ENCODE measurements at places on chromosomes 7 and 10.
A peak's percentile ranks its signal among the peaks of the same experiment; 100 is the strongest.

- DNase-seq, result no peak
These were observed 15.2 kb upstream of the COMTD1 start for GRCh38 chr10:75250934-75251333.

DNA sequence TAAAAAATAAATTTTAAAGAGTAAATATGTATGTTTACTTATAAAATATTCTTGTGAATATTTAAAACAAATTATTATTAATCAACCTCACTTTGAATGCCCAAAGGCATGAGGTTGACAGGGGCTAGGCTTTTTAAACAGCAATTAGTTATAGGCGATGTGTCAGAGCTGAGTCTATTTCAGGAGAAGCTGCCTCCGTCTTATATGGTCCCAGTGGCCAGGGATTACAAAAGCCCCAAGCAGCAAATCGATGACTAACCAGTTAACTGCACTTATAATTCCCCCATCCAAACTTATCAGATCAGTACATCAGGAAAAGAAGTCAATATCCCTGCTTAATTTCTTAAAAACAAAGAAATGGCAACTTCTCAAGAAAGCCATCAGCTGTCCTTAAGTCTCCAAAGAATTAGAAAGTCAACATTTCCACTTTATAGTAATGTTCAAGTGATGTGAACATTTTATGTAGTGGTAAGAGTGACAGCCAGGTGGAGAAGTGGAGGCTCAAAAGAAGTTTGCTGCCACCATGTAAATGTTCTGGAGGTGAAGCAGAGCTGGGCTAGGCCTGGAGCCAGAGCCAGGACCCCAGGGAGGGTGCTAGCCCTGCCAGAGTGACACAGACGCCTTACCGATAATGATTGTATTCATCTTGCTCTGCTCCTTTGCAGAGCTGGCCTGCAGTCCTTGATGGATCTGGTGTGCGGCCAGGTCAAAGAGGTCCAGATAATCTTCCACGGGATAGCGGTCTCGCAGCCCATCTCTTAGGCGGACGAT lies 51.5 kb downstream of the CHST15 start:
- DNase-seq, result no peak

DNA sequence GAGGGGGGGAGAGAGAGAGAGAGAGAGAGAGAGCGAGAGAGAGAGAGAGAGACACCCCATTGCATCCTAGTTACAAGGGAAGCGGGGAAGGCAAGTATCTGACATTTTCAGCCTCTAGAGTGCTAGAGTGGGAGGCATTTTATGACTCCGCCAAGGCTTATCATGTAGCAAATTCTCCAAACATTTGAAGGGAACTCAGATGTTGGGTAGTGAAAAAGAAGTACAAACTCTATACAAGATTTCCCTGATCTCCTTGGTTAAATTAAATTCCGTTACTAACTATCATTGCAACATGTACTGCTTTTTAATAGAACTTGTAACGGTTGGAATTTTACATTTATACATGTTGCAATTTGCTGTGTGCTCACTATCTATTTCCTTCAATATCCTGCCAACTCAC lies 83.4 kb upstream of the FAM3C start:
- DNase-seq, result no peak

DNA sequence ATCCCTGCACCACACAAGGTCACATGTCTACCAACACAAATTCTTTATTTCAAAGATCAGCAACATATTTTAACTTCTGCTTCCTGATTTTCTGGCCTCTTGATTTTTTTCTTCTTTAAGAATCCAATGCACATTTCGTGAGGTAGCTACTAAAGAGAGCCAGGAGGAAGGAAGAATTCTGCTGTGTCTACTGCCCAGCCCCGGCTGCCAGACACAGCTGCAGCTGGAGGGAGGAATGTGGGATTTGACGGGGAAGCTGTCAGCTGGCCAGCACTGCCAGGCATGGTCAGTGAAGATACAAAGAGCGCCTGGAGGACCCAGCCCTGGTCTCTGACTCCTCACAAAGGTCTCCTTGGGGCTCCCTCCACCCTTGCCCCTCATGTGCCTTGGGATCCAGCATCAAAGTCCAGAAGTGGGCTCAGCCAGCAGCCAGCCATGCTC lies 6.9 kb upstream of the AOC1 start:
- DNase-seq, result no peak

DNA sequence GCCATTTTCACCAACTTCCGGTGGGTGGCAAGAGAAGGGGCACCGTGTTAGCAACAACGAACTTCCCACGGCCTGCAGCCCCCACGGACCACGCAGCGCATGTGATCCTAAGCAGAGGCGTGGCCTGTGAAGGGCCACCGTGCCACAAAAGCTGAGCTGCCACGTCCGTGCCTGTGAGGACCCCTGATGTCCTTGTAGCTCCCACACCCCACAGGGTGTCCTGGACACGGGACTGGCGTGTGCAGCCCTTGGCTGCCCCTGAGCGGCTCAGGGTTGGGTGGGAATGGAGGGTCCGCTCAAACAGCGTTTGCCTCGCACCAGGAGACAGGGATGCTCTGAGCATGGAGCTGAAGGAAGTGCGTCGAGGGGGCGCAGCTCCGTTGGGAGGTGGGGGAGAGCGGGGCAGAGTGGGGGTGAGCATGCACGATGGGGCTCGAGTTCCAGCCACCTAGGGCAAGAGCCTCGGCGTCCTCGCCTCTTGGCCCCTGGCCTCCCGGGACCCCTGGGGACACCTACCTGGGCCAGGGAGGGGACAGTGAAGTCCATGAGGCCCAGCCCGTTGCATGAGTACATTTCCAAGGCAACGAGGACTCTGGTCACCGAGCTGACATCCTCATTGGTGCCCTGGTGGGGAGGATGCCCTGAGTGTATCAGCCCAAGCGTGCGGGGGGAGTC lies 33.6 kb downstream of the CFAP46 start:
- no peak for DNase-seq

DNA sequence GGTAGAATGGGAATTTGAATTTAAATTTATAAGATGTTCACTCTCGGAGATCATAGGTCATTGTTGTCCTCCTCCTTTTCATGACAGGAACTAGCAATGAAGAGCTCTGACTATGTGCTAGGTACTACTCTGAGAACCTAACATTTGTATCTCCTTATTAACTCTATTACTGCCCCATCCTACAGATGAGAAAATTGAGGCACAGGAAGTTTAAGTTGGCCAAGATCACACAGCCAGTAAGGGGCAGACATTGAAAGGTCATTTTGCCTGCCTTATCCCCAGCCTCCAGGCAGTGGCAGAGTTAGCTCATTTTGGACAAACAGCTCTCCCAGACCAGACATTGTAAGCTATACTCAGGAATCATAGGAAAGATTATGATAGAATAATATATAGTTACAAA lies 6.0 kb downstream of the SRGN start:
- DNase-seq, result no peak

- peak; percentile 13 for DNase-seq
These were observed 1.1 kb downstream of the ZNF777 start for GRCh38 chr7:149459540-149460452.

- no peak for DNase-seq
These were observed 6.4 kb upstream of the PON2 start for GRCh38 chr7:95441042-95441823.

Measured in HL-60 (cell line).